ENCODE measurements at places on chromosomes 12 and 14.
A peak's percentile ranks its signal among the peaks of the same experiment; 100 is the strongest.

DNA sequence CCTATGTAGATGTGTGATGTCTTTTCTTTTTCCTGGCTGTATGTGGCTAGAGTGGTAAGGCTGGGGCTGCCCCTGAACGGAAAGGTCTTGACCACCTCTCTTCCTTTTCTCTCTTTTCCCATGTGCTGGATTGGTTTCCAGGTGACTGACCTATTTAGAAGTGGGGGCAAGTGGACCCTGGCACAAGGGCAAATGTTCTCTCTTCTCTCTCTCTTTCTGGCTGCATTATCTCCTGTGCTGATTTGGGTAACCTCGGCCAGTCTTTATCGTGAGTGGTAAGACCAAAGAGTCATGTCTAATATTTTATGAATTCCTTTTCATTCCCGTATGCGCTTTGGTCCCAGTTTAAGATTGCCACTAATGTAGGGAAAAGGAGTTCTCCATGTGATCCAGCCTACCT lies 16.2 kb downstream of the ZNF664 start:
- no peak for DNase-seq

GRCh38 chr12:130783110-130783715 lies 55.8 kb downstream of the STX2 start:
- no peak for DNase-seq

GRCh38 chr14:36591482-36591881 lies 9.1 kb upstream of the NKX2-8 start:
- DNase-seq: no peak

DNA sequence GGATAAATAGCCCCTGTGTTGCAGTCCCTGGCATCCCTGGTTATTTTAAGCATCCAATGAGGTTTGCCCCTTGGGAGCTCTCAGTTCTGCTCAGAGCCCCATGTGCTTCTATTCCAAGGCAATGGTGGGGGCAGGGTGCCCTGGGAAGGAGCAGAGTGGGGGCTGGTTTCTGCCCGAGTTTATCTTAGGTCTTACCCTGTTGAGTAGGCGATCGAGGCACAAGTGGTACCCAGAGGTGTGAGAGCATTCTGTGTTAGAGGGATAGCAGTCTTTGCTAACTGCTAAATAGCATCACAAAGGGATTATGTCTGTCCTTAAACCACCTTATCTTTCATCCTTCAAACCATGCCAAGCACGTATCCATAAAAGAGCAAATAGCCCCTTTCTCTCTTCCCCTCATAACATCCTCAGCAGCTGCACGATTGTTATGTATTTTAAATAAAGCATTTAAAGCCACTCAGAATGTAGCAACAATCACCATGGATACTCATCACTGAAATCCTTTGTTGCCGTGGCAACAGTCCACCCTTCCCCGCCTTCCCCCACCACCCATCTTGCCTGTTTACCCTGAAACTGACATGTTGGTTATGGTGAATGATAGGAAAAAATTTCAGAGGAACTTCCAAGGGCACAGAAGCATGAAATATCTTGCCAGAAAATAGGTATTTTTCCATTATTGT lies 139.3 kb downstream of the PTPN11 start:
- no peak for DNase-seq

- no peak for DNase-seq
These were observed 230.1 kb downstream of the FOXN3 start for GRCh38 chr14:89186856-89187376.

GRCh38 chr14:104098272-104099095 lies 13.0 kb downstream of the ASPG start:
- no peak for DNase-seq

DNA sequence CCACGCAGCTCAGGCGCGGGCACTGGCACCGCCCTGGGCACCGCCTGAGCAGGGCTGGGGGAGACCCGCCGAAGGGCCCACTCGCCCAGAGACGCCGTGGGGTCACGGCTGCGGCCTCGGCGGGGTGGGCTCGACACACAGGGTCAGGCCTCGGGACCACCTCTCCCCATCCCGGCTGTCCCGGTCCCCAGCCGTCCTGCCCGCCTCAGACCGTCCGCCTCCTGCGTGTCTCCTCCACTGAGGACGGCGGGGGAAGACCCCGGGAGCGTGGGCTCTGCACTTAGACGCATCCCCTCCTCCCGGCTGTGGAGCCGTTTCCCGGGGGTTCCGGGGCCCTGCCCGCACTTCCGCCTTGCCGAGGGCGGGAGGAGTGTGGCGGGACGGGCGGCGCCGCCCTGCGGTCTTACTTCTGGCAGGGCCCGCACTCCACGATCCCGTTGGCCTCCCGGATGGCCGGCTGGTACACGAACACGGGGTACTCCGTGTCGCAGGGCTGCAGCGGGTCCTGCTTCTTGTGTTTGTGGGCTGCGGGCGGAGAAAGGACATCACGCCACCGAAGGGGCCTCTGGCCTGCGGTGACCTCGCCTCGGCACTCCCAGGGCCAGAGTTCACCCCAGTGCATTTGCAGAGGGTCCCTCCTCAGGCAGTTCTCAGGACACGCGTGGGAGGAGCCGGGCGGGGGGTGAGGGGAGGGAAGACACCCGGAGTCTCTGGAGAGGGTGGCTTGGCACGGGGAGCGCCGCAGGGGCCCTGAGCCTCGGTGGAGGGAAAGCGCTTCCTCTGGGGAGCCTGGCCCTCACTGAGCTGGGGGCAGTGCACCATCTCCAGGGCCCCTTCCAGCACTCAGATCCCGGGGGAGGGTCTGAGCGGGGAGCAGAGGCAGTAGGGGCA lies 23.1 kb upstream of the LRTM2 start:
- DNase-seq: no peak

GRCh38 chr12:34108405-34108803 lies 86.1 kb downstream of the ALG10 start:
- DNase-seq: no peak

GRCh38 chr12:53096089-53096741 lies 1.3 kb upstream of the IGFBP6 start:
- DNase-seq: peak; percentile 85

- no peak for DNase-seq
These were observed 14.2 kb downstream of the ATXN2 start for GRCh38 chr12:111584959-111585358.

- no peak for DNase-seq
These were observed 981.8 kb downstream of the TMEM121 start for GRCh38 chr14:106508216-106508615.

DNA sequence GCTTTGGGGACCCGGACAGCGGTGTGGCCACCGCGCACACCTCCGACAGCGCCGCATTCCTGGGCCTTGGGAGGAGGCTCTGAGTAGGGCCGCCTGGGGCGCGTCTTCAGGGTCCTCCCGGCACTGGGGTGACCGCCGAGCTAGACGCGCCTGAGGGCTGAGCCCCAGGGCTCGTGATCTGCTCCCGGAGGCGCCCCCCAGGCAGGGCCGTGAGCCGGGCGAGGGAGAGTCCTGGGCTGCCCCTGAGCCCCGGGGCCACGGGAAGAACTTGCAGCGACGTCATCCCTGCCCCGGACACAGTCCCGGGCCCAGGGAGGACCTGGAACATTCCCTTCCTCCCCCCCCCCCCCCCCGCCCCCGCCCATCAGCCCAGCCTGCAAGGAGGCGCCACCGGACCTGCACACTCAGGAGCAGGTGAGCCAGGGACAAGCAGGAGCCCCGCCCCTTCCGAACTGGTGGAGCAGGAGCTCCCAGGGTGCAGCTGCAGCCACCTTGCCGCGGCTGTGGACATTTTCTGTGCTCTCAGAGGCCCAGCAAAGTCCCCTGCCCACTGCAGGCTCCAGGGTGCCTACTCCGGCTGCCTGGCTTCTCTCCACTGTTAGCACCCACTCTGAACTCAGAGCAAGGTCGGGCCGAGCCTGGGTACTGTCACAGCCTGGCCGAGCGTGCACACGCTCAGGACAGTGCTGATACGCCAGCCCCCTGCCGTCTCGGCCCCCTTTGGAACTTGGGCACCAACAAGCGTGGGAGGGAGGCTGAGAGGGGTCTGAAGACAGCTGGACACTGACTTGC lies 50.7 kb downstream of the A2M start:
- no peak for DNase-seq

GRCh38 chr12:58302487-58303011 lies 361.2 kb downstream of the ATP23 start:
- DNase-seq: no peak

DNA sequence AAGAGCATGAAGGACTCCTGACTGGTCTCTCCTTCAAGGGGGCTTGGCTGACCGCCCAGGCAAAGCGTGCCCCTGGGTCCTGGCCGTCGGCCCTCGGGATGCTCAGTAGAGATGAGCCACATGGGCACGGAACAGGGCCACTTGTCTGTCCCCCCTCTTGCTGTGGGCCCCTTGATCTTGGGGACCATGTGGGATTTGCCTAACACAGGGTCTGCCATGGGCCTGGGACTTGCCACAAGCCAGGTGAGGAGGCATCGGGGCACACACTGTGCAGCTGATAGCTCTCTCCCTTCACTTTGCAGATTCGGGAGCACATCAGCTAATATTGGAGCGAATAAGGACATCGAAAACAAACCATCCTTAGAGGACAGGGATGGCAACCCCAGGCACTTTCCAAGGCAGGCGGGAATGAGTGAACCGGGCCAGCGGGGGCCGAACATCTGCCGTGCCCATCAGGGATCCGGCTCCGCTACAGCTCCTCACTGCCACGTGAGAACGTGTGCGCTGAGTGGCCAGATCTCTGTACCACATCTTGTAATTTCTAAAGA lies 88.1 kb downstream of the PIWIL1 start:
- no peak for DNase-seq

- DNase-seq: peak; percentile 23
These were observed 15.5 kb downstream of the E2F7 start for GRCh38 chr12:77049767-77050353.
